ENCODE measurements at places on chromosomes 7 and 10.

GRCh38 chr10:84352251-84352842 lies 24.0 kb downstream of the CCSER2 start:
- DNase-seq = no peak

GRCh38 chr7:31955021-31955420 lies 115.2 kb downstream of the PDE1C start:
- no peak for DNase-seq

GRCh38 chr7:51950813-51951212 lies 634.2 kb upstream of the COBL start:
- DNase-seq = no peak

GRCh38 chr10:124999433-125000365 lies 57.8 kb downstream of the ZRANB1 start:
- DNase-seq = no peak

- no peak for DNase-seq
Observed at GRCh38 chr10:6603142-6604125, 23.4 kb upstream of the PRKCQ start.

DNA sequence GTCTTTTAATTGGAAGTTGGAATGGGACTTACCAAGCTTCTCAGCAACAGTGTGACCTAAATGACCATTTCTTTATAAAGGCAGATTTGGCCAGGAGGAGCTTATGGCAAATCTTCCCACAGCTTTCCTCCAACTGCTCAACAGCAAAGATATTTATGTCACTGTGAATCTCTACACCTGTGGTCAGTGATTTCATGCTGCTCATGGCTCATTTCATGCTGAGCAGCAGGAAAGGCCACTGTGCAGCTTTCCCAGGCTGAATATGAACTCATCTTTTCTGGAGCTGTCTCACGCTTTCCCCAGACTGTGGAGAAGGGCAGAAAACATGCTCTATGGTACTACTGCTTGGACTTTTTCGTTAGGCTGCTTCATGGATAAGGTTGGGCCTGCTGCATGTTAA lies 29.8 kb downstream of the CALCR start:
- DNase-seq = peak; percentile 27
